Lower leg skin (tissue), 4 donors: ENCODE measurements at places on chromosomes 16 and 17. TPM values are rescaled to one million over a fixed set of nuclear protein-coding genes. Genes with fewer than 3 reads are reported as not detected.

Gene TBC1D3
- total RNA-seq = not detected

Gene KIF18B
- total RNA-seq = 1.0 TPM

DNA sequence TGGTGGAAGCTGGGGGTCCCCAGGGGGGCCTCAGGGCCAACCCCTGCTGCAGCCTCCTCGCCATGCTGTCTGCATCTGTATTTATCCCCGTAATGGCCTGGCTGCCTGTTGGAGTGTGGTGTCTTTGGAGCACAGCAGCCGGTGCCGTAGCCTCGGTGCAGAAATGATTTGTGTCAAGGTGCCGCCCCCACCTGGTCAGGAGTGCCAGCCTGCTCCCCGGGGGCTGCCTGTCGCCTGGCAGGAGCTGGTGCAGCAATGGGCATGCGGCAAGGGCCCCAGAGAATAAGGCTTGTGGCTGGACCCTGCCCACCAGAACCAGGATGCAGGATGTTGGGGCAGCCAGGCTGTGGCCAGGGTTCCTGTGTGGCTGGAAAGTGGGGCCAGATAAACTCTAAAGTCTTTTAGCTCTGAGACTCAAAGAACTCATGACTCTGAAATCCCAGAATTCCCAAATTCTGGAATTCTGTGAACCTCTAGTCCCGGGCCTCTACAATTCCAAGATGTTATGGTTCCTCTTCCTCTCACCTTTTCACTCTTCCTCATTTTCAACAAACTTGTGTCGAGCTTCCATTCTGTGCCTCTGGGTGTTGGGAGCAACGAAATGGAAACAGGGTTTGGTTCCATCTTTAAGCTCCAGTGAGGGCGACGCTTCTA, 5.9 kb downstream of the CPNE2 start:
- DNase-seq = no peak

DNA sequence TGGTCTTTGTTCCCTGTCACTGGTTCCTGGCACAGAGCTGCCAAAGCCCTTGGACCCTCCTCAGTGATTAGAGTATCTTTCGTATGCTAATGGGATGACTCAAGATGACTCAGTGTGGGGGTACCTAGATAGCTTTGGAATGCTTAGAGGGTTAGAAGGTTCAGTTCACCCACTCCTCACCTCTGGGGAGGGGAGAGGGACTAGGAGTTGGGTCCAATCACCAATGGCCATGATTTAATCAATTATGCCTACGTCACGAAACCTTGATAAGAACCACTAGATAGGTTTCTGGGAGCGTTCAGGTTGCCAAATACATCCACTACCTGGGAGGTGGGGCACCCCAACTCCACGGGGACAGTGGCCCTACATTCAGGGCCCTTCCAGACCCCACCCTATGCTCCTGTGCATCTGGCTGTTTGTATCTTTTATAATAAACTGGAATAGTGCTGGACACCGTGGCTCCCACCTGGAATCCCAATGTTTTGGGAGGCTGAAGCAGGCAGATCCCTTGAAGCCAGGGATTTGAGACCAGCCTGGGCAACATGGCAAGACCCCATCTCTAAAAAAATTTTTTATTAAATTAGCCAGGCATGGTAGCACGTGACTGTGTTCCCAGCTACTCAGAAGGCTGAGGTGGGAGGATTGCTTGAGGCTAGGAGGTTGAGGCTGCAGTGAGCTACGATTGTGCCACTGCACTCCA, 29.2 kb upstream of the LITAF start:
- no peak for DNase-seq
